ENCODE measurements at places on chromosomes 13 and 19.

GRCh38 chr19:50537769-50538230, 24.1 kb upstream of the ASPDH start:
- peak; percentile 67 for DNase-seq

GRCh38 chr19:17565611-17566010, 10.2 kb downstream of the COLGALT1 start:
- no peak for DNase-seq

GRCh38 chr13:33172911-33173310, 112.6 kb downstream of the STARD13 start:
- DNase-seq = no peak

DNA sequence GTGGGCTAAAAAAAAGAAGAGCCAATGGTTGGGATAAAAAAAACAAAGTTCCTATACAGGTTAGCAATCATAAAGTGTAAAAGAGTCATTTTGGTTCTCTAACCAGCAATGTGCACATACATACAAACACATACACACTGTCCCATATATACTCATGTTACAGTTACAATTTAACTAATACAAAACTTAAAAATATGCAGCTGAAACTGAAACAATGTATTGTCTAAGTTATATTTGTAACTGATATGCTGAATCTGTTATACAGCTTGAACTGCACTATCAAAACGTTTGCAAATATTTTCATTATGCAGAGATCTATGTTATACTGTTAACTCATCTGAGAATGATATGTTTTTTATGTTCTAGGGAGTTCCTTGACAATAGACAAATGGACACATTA, 173.7 kb downstream of the KLF12 start:
- DNase-seq = no peak

GRCh38 chr19:55311797-55312196, 13.3 kb downstream of the TMEM150B start:
- no peak for DNase-seq

- no peak for DNase-seq
Observed at GRCh38 chr13:34066344-34066743, 248.4 kb downstream of the RFC3 start.

- DNase-seq = peak; percentile 24
Observed at GRCh38 chr19:15265850-15266248, 33.6 kb upstream of the EPHX3 start.

- no peak for DNase-seq
Observed at GRCh38 chr13:44759384-44760360, 183.5 kb upstream of the TSC22D1 start.

DNA sequence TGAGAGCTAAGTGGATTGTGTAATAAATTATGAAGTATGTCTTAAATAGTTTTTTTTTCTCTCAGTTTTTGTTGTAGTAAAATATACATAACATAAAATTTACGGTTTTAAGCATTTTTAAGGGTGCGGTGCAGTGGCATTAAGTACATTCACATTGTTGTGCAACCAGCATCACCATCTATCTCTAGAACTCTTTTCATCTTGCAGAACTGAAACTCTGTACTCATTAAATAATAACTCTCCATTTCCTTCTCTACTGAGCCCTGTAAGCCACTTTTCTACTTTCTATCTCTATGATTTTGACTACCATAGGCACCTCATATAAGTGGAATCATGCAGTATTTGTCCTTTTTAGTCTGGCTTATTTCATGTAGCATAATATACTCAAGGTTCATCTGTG, 87.1 kb downstream of the GJA3 start:
- DNase-seq = no peak

- no peak for DNase-seq
Observed at GRCh38 chr19:41324231-41324702, 14.3 kb downstream of the CCDC97 start.

- DNase-seq = peak; percentile 25
Observed at GRCh38 chr13:35789335-35790165, 313.1 kb upstream of the MAB21L1 start.

GRCh38 chr19:35184884-35185283, 30.3 kb downstream of the FXYD5 start:
- no peak for DNase-seq

GRCh38 chr19:478236-478903, 17.5 kb upstream of the SHC2 start:
- DNase-seq = no peak

DNA sequence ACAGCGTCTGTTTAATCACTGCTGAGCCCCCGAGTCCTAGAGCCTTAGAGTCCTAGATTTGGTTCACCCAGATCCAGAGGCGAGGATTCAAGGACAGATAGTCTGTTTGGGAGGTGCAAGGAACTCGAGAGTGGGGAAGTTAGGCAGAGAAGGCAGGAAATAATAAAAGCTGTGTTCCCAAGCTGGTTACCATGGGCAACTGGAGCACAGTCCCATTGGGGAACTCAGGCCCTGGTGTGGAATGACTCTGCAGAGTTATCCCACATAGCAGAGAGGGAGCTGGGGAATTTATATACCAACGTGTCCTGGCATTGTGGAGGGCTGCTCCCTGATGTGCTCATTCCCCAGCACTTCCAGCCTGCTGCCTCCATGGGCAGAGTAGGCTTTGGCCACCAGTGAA, 9.7 kb downstream of the IGSF23 start:
- no peak for DNase-seq

DNA sequence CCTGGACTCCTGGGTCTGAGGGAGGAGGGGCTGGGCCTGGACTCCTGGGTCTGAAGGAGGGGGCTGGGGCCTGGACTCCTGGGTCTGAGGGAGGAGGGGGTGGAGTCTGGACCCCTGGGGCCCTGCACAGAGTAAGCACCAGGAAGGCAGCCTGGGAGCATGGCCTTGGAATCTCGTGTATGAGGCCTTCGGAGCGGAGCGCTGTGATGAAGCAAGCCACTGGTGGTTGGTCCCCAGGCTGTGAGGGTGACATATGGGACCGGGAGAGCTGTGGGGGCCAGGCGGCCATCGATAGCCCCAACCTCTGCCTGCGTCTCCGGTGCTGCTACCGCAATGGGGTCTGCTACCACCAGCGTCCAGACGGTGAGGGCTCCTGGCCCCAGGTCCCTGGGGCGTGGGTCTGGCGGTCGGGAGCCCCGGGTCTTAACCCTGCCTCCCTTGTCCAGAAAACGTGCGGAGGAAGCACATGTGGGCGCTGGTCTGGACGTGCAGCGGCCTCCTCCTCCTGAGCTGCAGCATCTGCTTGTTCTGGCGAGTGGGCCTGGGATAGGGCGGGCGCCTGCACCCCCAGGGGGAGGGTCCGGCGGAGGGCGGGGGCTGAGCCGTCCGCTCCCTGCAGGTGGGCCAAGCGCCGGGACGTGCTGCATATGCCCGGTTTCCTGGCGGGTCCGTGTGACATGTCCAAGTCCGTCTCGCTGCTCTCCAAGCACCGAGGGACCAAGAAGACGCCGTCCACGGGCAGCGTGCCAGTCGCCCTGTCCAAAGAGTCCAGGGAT, 918 bp downstream of the TMEM190 start:
- no peak for DNase-seq

GRCh38 chr19:22619371-22619770, 14.8 kb upstream of the ZNF492 start:
- no peak for DNase-seq

- DNase-seq = no peak
Observed at GRCh38 chr19:15549581-15549980, 41.3 kb downstream of the CYP4F22 start.

GRCh38 chr19:53868892-53869804, 1.5 kb downstream of the MYADM start:
- peak; percentile 83 for DNase-seq

GRCh38 chr13:104580931-104581330, 1514.7 kb upstream of the SLC10A2 start:
- no peak for DNase-seq

- DNase-seq = no peak
Observed at GRCh38 chr13:54758795-54759194, 1730.2 kb downstream of the OLFM4 start.

DNA sequence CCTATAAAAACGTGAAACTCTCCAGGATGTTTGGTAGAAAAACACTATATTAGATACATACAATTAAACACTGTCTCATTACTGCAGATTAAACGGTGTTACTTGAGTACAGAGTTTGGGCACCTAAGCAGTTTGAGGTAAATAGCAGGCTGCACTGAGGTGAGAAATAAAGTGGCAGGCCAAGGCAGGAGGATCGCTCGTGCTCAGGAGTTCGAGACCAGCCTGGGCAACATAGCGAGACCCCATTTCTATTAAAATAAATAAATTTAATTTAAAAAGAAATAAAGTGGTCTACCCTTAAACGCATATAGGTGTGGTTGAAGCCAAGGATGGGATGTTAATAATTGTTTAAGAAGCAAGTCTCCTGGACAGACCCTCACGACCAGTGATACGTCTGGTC, 1.2 kb downstream of the PSPC1 start:
- no peak for DNase-seq

DNA sequence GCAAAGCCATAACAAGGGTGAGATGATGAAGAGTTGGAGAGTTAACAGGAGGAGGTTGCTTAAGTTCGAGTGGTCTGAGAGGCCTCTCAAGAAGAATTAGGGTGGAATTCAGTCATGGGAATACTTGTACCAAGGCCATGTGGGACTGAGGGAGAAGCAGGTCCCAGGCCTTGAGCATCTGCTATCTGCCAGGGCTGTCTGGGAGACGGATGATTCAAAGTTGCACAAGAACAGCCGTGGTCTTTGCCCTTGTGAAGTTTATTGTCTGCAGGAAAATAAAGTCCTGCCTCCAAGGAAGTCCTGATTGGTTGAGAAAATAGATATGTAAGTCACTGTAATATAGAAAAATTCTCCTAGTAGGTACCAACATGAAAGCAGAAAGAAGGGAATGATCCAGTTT, 178.8 kb upstream of the RFC3 start:
- no peak for DNase-seq

DNA sequence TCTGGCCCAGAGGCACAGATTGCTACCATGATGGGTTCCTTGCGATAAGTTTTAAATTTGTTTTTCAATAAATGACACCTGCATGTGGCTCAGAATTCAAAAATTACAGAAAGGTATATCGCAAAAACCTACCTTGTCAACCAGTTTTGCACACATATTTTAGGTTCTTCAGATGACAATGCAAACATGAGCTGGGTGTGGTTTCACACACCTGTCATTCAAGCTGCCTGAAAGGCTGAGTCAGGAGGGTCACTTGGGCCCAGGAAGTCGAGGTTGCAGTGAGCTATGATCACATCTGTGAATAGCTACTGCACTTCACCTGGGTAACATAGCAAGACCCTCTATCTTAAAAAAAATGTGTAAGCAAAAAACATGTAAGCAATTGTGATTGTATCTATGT, 56.1 kb downstream of the DNM2 start:
- no peak for DNase-seq

DNA sequence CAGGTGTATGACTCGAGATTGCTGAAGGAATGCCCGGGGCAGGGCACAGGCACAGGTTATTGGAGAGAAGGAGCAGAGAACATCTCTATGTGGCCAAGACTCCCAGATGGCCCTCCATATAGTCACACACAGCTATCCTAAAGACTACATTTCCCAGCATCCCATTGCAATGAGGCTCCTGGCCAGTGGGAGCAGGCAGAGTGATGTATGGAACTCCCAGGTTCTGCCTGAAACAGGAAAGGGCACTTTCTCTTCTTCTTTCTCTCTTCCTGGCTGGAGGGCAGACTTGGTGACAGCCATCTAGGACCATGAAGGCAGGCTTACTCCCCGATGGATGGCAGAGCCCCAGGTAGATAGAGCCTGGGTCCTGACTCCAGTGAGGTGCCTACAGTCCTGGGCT, 13.5 kb downstream of the PPP1R13L start:
- no peak for DNase-seq

- no peak for DNase-seq
Observed at GRCh38 chr13:112760931-112761330, 71.1 kb downstream of the ATP11A start.

DNA sequence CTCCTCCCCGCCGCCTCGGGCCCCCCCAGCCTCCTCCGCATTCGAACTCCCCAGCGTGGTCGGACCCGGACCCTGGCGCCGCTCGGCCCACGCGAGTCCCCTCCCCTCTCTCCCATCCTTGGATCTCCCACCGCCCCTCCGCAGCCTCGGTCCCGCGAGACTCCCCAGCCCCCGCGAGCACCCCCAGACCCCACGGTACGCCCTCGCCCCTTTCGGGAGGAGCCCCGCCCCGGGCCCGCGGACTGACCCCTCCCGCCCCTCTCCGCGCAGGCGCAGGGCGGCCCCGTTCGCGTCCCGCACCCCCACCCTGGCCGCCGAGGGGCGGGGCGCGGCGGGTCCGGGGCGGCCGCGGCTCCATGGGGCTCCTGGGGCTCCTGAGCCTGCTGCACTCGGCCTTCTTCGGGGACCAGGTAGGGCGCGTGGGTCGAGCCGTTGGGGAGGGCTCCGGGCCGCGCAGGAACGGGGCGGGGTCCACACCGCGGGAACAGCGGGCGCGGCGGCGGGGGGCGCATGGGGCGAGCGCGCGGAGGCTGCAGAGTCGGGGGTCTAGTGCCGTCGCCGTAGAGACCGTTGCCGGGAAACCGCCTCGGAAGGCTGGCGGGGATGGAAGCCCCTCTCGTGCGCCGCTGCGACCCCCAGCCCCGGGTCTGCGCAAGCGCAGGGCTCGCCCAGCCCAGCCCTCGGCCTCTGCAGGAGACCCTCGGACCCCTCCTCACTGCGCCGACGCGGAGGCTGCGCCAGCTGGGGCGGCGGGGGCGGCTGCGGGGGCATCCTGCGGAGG, 3.8 kb upstream of the APC2 start:
- DNase-seq = no peak

- no peak for DNase-seq
Observed at GRCh38 chr19:4639531-4640246, 373 bp downstream of the TNFAIP8L1 start.

DNA sequence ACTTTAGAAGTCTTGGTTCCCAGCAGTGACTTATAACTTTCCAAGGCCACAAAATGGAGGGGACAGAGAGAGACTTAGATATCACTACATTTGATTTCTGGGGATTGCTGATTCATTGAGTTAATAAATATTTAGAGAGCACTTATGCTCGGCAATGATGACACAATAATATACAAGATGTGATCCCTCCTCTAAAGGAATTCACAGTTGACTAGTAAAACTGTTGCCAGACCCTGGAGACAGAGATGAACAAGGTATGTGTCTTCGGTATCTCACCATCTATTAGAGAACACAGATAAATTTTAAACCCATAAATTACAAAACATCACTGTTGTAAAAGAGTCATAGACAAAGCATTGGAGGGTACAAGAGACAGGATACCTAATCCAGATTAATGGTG, 437.5 kb downstream of the FOXO1 start:
- DNase-seq = no peak

Measured in amniotic stem cell (primary cell).